Kasumi-1 (cell line): ENCODE measurements at places on chromosomes 2 and 18.

DNA sequence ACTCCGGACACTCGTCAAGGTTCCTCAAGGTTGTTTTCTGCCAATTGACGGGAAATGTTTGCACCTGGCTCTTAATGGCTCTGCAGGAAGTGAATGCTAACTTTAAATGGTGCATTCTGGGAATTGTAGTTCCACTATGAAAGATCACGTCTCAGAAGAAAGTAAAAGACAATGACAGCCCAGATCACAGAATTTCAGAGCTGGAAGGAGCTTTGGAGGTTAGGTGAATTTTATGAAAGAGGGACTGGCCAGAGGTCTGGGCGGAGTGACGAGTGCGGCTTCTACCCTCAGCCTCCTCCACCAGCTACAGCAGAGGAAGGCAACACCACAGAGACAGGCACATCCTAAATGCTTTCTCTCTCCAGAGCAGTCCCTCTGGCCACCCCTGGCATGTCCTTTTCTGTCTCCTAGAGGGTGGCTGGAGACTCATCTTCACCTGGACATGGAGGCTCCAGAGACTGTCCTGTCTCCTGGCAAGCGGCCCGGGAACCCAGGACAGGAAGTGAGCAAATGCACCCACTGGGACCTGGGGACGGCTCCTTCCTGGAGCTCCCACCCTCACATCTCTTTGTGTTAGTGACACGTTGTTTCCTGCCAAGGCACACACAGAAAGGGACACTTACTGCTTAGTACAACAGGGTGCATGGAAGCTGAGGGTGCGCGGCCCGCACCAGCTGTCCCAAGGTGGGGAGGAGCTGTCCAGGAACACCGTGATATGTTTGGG lies 19.4 kb downstream of the THAP4 start:
- DNase-seq: peak; percentile 1

GRCh38 chr18:24015639-24016631 lies 1.4 kb downstream of the TTC39C start:
- peak; percentile 29 for DNase-seq

- no peak for DNase-seq
Measured at GRCh38 chr2:159891917-159892730, 94.1 kb upstream of the CD302 start.

GRCh38 chr2:231357931-231358330 lies 37.6 kb upstream of the B3GNT7 start:
- DNase-seq: no peak

GRCh38 chr2:86480105-86480504 lies 38.9 kb downstream of the KDM3A start:
- no peak for DNase-seq

DNA sequence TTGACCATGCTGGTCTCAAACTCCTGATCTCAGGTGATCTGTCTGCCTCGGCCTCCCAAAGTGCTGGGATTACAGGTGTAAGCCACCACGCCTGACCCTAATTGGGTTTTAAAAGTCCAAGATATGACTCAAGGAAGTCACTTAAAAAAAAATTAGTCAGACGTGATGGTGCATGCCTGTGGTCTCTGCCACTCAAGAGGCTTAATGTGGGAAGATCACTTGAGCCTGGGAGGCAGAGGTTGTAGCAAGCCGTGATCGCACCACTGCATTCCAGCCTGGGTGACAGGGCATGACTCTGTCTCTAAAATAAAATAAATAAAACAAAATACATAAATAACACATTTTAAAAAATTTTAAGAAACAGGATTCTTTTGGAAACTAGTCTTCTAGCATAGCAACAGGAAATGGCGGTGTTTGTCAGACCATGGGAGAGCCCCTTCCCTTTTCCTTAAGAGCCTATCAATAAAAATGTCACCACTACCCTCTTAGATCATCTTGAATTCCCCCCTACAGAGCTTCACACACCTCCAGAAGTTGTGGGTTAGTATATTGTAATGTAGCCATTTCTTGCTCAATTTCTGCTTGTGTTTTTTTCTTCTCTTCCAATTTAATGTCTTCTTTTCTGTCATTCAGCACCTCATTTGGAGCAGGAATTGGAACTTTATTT lies 20.1 kb downstream of the SFT2D3 start:
- no peak for DNase-seq

DNA sequence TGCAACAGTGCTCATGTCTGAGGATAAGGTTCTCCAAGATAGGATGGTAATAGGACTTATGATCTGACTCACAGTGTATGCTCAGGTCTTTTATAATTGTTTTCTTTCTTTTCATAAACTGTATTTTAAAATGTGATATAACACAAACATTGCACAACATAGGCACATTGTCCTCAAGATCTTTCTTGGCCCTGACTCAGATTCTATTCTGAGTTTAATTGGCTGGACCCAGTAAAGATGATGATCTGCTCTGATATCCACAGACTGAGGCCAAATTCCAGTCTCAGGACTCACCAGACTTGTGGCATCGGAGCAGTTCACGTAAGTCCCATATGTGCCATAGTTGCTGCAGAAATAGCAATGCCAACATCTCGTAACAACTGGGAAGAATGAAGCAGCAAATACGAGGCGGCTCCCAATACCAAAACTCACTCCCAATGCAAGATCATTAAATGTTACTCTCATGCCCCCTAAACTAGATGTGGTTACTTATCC lies 448.9 kb upstream of the SLC14A2 start:
- no peak for DNase-seq

- DNase-seq: no peak
Measured at GRCh38 chr2:65999103-65999502, 435.8 kb upstream of the MEIS1 start.

DNA sequence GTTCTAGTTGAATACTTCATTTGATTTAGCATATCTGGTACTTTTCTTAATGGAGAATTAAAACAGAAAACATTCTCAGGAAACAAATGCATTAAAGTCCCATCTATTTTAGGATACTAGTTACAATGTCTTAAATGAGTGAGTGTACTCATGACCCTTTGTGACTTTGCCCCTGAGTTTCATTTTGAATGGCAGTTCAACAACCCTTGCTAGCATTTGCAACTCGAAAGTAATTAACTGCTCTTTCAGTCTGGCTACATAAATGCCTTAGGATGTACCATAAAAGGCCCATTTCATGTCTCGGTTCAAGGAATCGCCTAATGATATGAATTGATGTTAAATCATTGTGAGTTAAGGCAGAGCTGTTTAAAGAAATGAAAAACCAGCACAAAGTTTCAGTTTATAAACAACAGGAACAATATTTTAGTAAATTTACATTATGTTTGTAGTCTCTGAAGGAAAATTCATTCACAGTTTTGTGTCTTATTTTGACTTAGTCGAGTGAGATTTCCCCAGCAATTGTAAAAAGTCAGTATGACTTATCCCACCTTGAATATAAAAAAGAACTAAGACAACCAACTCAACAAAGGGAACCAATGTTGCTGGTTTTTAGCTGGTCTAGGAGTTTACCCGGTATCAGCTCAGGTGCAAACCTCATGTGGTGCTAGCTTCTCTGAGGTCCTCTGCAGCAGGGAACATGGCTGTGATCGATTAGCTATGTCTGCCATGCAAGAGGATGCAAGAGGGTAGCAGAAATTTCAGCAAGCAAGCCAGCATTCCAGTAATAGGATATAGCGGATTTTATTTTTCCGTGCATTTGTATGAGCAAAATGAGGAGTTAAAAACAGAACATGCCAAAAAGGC lies 386.2 kb downstream of the PTPRM start:
- no peak for DNase-seq

- DNase-seq: no peak
Measured at GRCh38 chr2:8630676-8631464, 51.0 kb upstream of the ID2 start.

GRCh38 chr2:19848029-19848750 lies 53.6 kb downstream of the TTC32 start:
- DNase-seq: no peak

- DNase-seq: no peak
Measured at GRCh38 chr18:31278609-31279071, 39.3 kb upstream of the DSG1 start.
